CD8-positive, alpha-beta T cell (primary cell): ENCODE measurements at places on chromosomes 11 and 22. TPM values are rescaled to one million over a fixed set of nuclear protein-coding genes. Genes with fewer than 3 reads are reported as not detected.

The MTMR3 gene
- 51.7 TPM for total RNA-seq

DNA sequence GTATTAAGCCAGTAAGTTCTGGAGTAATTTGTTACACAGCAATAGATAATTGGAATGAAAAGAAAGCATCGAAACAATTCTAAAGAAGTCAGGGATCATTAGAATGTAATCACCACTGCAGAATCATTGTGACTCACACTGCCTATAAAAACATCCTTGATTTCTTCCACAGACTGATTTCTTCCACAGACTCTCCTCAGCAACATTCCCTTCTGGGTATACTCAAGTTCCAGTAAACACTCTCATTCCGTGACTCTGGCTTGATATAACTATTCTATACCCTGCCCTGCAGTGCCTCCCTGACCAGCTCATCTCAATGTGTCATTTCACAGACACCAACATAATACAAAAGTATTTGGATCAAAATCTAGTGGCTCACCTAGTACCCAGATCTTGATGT lies 120.5 kb downstream of the BBOX1 start:
- DNase-seq = no peak

The HOATZ gene
- total RNA-seq = not detected

The UPK3A gene
- not detected for total RNA-seq

- no peak for DNase-seq
Observed at GRCh38 chr11:102115557-102115956, 5.3 kb downstream of the YAP1 start.

DNA sequence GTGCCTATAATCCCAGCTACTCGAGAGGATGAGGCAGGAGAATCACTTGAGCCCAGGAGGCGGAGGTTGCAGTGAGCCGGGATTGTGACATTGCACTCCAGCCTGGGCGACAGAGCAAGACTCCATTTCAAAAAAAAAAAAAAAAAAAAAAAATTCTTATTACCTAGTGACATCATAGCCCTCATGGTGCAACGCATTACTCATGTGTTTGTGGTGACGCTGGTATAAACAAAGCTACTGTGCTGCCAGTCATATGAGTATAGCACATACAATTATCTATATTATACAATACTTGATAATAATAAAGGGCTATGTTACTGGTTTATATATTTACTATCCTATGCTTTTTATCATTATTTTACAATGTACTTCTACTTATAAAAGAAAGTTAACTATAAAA lies 41.2 kb downstream of the OR2AT4 start:
- no peak for DNase-seq

DNA sequence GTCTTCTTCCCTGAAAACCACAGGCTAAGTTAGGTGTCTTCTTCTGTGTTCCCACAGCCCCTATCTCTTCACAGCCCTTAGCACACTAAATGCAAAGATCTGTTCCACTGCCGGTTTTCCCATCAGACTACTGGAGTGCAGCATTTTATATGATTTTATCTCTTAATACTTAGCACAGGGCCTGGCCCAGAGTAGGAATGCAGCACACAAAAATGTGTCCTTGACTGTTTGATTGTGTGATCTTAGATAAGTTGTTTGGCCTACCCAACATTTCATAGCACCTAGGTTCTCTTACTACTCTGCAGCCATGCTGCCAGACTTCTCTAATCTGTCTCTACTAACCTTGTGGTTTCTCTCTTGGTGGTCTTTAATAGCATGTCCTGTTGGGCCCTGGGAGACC lies 54.1 kb upstream of the RRM1 start:
- no peak for DNase-seq

GRCh38 chr11:78469896-78470295 lies 52.3 kb upstream of the GAB2 start:
- DNase-seq = no peak

The MYRF gene
- total RNA-seq = 0.67 TPM

GRCh38 chr22:45290410-45290936 lies 5.7 kb downstream of the UPK3A start:
- no peak for DNase-seq

DNA sequence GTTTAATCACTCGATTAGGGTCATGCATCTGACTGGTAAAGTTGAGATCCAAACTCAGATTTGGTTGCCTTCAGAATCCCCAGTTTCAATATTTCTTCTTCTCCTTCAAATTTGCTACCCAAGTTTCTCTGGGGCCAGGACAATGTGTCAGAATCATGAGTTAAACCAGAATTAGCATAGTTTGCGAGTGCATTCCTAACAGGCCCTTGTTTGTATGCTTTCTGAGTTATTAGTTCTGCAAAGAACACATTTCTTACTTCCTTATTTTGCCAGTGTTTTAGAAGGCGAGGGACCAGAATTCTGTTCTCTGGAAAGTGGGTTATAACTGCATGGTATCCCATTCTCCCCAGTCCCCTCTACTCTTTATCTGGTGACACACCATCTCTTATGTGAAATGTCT lies 112.0 kb downstream of the ARL14EP start:
- no peak for DNase-seq
